ENCODE measurements at places on chromosomes 7 and 10.

GRCh38 chr7:40382145-40382544 lies 247.3 kb downstream of the SUGCT start:
- DNase-seq = no peak

- DNase-seq = no peak
Observed at GRCh38 chr10:4062072-4062471, 277.1 kb upstream of the KLF6 start.

GRCh38 chr7:2966466-2967078 lies 77.1 kb downstream of the CARD11 start:
- no peak for DNase-seq

DNA sequence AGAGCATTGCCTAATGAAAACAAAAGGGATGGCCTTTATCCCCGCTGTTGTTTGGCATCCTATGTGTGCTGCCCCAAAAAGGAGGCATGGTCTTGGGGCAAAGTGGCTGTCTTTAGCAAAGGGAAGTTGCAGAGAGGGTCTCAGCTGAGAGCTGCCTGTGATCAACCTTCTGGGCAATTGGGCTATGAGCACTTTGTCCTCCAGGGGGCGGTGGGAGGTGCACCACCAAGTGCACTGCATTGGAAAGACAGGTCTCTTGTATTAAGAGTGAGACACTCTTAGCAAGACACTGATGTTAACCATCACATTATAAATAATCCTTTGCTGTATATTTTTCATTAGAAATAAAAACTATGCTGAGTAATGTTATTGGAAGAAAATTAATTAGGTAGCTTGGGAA lies 314.8 kb downstream of the POM121L12 start:
- no peak for DNase-seq

DNA sequence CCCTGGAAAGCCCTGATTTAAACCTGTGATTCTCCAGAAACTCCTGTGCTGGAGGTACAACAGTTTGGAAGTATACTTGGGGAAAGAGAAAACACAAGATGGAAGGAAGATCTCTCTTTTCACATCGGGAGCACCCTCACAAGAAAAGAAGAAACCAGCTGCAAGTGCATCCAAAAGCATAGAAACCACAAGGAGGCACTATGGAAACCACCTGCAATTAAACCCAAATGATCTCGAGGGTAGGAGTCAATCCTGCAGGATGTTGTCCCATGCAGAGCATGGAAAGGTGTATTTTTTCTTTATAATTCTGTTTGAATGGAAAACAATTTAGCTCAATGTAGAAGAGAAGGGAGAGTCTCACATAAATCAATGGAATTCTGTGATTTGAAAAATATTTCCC lies 210.5 kb downstream of the TWIST1 start:
- DNase-seq = no peak

GRCh38 chr7:112448891-112449290 lies 1.4 kb upstream of the IFRD1 start:
- no peak for DNase-seq

- no peak for DNase-seq
Observed at GRCh38 chr7:117086788-117087187, 133.5 kb downstream of the ST7 start.

DNA sequence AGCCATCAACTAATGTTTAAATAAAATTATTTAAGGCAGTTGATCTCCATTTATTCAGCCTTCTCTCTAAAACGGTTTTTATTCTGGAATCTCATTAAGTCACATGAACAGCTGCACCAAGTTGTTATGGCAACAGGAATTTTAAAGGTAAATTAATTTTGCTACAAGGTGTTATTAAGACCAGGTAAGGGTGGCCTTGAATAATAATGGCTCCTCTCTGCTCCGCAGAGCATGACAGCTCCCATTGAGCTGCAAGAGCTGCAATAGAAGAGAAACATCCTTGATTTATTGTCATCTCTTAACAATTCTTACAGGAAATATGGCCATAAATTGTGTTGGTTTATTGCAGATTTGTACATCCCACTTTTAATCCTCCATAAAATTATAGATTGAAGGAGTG lies 165.8 kb downstream of the KLF6 start:
- no peak for DNase-seq

GRCh38 chr10:21526188-21526859 lies 842 bp upstream of the SKIDA1 start:
- peak; percentile 59 for DNase-seq

DNA sequence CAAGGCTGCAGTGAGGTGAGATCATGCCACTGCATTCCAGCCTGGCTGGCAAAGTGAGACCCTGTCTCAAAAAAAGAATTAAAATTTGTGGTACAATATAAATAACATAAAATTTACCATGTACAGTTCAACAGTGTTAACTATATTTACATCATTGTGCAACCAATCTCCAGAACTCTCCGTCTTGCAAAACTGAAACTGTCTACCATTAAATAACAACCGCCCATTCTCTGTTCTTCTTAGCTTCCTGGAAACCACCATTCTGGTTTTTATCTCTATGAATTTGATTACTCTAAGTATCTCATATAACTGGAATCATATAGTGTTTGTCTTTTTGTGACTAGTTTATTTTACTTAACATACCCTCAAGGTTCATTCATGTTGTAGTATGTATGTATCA lies 167.6 kb downstream of the AUTS2 start:
- no peak for DNase-seq

GRCh38 chr10:133239990-133240389 lies 2.3 kb downstream of the VENTX start:
- no peak for DNase-seq

Measured in T-helper 1 cell (primary cell).